ENCODE measurements at places on chromosomes 2 and 18.
A peak's percentile ranks its signal among the peaks of the same experiment; 100 is the strongest.

- DNase-seq = no peak
Observed at GRCh38 chr2:140210963-140211362, 1430.8 kb upstream of the NXPH2 start.

DNA sequence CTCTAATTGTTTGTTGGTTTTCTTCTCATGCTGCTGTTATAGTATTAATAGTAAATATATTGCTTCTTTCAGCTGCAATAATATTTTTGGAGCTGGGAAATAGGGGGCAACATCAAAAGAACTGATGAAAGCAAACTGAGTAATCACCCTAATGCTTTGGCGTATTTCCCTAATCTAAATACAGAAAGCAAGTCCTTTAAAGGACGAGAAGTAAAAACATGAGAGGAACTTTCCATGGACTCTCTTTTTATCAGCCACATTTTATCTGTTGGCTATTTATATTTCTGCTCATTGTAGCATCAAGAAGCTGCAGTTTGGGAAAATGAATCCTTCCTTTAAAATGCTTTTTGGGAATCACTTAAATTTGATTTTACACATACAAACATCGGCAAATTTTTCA is 139.9 kb upstream of the SLC8A1 start:
- DNase-seq = no peak

DNA sequence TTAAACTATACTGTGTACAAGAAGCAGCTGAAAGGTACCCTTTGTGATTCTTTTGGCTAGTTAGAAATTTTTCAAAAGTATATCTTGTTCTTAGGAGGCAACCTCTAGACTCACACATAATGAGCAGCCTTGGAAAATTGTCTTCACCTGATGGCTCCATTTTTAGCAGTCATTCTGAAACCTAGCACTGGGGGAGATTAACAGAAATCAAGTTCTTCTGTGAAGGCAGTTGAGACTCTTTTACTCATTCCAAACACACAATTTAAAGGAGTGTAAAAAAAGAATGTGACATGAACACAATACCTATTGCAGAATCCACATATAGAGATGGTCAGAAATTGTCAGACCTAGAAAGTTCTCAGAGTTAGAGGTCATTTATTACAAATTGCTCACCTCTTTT is 197.7 kb downstream of the UBE2E3 start:
- DNase-seq = no peak

- DNase-seq = no peak
Observed at GRCh38 chr2:109029490-109030201, 40.6 kb upstream of the EDAR start.

GRCh38 chr2:150449856-150450255 is 37.6 kb downstream of the RND3 start:
- peak; percentile 27 for DNase-seq

DNA sequence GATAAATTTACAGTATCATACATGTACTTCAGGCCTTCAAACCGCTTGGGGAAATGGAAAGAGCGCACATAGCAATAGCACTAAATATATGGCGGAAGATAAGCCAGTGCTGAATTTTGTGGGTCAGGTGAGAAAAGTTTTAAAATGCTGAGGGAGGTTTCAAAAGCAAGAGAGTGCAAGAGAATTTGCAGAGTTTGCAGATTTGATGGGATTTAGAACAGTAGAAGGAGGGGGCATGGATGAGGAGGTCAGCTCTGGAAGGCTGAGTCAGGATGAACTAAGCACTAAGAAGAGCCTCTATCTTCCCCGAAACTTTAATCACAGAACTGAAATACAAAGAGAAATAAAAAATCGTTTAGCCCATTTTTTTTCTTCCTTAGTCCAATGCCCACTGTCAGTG is 145.9 kb downstream of the DLGAP1 start:
- no peak for DNase-seq

DNA sequence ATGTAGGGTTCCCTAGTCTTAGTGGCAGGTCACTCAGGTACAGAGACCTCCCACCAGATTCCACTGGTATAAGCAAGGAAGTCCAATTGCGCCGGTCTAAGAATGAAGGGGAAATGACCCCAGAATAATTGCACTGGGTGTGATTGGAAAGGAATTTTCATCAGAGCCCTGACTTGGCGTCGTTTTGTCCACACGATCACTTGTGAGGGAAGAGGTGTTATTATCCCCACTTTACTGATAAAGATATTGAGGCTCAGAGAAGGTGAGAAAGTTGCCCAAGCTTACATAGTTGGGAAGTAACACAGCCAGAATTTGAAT is 61.5 kb downstream of the CIB4 start:
- no peak for DNase-seq

- DNase-seq = no peak
Observed at GRCh38 chr2:196293751-196294515, 122.6 kb upstream of the STK17B start.

- DNase-seq = no peak
Observed at GRCh38 chr2:20579866-20580265, 71.0 kb downstream of the HS1BP3 start.

- DNase-seq = no peak
Observed at GRCh38 chr2:104641786-104642185, 212.1 kb upstream of the POU3F3 start.

DNA sequence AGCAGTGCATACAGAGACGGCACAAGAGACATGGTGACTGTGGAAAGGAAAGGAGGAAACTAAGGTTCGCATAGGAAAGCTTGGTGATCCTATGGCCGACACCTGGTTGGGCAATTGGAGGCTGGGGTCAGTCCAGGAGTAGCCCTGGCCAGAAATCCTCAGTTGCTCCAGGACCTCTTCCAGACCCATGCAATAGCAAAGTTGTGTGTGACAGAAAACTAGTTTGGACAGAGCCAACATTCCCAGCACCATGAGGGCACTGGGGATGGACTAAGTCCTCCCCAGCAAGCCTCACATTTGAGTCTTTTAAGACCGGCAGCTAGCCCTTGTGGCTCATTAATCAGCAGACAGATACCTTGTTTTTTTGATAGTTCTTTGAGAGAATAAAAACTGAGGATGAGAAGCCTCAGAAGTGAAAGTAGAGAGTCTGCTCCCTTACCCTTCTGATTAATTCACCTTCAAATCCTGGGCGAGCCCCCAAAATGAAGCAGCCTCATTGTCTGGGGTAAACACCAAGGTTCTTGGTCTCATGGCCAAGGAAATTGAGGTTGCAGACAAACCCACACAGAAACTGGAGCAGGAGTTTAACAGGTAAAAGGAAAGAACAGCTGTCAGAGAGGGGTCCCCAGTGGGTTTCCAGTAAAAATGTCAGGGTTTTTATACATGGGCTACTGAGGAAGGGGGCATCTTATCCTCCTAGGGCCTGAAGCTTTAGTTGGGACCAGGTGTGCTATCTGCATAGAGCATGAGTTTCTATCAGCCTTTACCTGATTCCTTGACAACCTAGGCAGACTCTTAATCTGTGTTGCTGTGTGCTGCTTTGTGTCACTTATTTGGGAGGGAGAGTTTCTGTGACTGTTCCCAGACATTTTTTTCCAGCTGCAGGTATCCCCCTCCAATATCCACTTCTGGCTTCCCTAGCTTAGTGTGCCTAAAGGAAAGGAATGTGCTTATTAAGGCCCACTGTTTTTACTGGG is 39.1 kb downstream of the STK17B start:
- DNase-seq = no peak

DNA sequence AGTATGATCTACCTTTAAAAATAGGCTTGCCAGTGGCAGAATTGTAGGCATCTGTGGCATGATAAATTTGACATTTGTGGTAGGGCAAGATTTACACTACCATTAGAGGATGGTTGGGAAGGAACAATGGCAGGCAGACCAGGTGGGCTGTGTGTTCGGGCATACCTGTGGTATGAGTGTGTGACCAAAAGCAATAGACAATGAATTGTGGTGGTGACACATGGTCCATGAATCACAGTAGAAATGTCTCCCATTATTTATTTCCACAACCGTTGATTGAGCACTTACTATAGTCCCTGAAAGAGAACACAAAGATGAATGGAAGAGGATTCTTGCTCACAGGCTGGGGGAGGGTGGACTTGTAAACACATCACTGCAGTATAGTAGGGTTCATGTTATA is 29.9 kb upstream of the RUFY4 start:
- DNase-seq = no peak

DNA sequence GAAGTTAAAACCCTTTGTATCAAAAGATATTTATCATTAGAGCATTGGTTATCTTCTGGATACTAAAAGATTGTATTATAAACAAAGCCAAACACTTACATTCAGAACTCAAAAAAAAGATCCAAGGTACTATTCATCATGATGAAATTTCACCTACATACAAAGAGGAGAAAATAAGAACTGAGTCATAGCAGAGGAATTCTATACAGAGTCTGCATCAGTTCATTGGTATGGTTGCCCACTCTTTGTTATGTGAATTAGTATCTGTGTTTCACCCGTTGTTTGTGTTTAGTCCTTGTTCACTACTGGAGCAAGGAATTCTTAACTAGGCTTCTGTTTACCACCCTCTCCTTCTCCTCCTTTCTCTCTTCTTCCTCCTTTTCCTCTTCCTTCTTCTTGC is 157.9 kb downstream of the LNPK start:
- DNase-seq = no peak

- DNase-seq = no peak
Observed at GRCh38 chr18:54268751-54269150, 566 bp upstream of the POLI start.

GRCh38 chr2:236653863-236654262 is 84.2 kb downstream of the ACKR3 start:
- no peak for DNase-seq

DNA sequence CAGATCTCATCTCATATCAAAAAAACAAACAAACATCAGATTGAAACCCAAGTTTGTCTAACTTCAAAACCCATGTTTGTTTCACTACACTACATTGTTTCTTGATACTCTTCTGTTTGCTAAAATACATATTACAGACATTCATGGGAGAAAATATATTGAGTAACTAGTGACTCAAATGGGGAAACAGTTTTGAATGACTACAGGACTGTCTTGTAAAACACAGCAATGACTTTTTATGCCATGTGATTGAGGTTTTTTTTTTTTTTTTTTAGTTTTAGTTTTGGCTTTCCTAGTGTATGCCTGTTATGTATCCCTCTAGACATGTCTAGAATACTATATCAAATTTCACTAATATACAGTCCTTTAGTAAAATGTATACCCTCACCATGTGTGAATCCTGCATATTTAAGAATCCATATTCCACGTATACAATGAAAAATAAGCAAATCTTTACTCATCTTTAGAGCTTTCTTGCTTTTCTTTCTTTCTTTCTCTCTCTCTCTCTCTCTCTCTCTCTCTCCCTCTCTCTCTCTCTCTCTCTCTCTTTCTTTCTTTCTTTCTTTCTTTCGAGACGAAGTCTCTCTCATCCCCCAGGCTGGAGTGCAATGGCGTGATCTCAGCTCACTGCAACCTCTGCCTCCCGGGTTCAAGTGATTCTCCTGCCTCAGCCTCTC is 46.6 kb upstream of the SERTAD2 start:
- no peak for DNase-seq

GRCh38 chr18:1425679-1426078 is 521.0 kb downstream of the ADCYAP1 start:
- no peak for DNase-seq

DNA sequence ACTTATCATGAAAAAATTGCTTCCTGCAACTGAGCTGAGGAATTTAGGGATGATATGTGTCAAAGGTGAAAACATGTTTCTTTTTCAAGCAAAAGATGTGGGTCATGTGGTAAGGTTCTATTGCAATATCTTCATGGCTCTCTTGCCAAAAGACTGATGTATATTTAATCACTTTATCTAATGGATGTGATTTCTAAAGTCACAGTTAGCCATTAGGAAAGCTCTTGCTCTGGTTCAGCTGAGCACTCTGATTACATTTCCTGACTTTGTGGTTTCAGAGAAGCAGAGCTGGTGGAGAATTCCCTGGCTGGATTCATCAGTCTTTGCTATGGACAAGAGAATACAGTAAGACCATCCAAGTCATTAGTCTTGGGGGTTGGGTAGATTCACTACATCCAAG is 24.4 kb downstream of the SCN9A start:
- DNase-seq = no peak

DNA sequence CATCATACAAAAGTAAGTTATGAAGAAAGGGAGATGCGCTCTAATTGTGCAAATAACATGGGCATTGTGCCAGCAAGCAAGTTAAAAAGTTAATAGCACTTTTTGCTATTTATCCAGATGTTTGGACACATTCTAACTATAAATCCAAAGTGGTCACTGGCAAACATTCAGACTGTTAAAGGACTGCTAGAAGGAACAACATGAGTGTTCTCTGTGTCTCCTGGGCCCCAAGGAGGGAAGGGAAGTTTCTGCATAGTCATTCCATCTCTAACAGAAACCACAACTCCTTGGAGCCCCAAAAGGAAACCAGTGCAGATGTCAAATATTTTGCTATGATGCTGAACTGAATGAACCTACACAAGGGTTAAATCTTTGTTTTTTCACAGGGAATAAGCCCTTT is 213.3 kb upstream of the HNRNPA3 start:
- no peak for DNase-seq

- DNase-seq = no peak
Observed at GRCh38 chr2:190755772-190756415, 107.0 kb downstream of the NAB1 start.

GRCh38 chr2:44957656-44958327 is 16.3 kb downstream of the SIX3 start:
- DNase-seq = no peak

GRCh38 chr2:186868344-186868743 is 19.4 kb upstream of the ZSWIM2 start:
- no peak for DNase-seq

DNA sequence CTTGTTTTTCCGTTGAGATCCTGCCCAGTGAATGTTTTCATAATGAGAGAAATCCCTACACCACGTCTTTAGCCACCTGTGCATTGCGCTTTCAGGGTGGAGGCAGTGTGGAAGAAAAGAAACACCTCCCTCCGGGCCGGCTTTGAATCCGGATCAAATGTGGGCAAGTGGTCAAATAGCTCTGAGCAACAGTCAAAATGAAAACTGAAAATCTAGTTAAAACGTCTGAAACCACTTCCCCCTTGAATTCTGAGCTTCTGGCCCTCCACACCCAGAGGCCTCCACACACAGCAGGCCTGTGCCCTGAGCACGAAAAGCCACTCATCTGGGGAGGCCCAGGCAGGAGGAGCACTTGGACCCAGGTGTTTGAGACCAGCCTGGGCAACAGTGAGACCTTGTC is 263.6 kb upstream of the SALL3 start:
- no peak for DNase-seq

DNA sequence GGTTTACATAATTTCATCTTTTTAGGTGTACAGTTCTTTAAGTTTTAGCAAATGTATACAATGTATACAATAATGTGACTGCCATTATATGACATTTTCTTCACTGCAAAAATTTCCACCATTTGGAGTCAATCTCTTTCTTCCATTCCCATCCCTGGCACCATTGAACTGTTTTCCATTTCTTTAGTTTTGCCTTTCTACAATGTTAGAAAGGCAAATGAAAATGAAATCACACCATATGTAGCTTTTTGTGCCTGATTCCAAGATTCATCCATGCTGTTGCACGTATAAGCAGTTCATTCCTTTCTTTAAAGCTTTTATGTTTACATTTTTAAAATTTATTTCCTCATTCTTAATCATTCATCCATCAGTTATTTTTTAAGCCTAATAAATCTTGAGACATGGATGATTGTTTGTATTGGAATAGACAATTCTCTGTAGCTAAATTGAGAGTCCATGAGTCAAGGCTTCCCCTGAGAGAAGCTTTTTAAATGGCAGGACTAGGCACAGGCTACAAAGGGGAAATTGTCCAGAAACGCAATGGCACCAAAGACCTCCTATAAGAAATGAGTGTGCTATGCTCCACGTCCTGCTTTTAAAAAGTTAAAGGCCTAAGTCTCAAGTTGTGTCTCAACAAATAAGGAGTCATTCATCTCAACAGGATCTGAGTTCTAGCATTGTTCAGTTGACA is 8.7 kb upstream of the COL5A2 start:
- no peak for DNase-seq
